ENCODE measurements at places on chromosomes 5 and 9.
A peak's percentile ranks its signal among the peaks of the same experiment; 100 is the strongest.

DNA sequence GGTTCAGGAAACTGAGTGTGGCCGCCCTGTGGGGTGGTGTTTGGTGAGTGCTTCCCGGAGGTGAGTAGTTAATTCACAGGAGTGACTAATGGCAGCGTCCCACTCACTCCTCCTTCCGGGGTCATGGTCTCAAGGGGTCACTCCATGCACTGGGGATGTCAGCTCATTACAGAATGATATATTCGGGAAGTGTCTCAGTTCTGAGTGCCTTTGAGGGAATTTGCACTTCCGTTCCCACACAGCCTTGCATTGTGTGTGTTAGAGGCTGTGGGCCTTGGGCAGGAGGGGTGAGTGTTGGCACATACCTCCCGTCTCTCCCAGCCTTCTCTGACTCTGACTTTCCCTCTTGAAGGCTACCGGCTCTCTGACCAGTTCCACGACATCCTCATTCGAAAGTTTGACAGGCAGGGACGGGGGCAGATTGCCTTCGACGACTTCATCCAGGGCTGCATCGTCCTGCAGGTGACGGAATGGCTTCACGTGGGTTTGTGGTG, 10.5 kb upstream of the AHRR start:
- no peak for DNase-seq

DNA sequence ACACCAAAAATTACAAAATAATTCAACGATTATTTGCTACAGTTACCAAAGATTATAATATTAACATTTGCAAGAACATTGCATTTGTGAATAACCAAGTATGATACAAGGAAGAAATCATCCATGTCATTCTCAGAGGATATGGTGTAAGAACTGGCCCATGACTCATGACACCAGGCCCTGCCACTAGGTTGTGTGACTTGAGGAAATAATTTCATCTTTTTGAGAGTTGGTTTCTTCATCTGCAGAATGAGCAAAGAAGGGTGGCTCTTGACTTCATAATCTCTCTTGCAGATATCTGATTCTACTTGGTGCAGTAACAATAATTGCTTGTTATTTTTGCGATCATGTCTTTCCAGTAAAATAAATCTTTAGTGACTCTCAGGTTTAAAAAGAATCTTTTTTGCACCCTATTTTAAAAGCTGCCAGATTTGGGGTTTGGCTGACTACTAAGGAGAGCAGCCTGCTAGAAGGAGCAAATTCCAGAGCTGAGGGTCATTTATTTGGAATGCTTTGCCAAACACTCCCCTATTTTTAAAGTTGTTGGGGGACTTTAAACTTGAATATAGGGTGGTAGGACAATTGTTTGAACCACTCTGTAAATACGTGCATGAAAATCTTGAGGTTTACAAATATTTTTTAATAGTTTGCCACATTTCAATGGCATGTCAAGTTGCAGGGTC, 23.5 kb downstream of the ITGA1 start:
- no peak for DNase-seq

- no peak for DNase-seq
Measured at GRCh38 chr5:112006721-112007120, 249.7 kb upstream of the NREP start.

GRCh38 chr5:16550316-16550952, 66.4 kb downstream of the RETREG1 start:
- no peak for DNase-seq

- DNase-seq, result peak; percentile 8
Measured at GRCh38 chr5:16552666-16553343, 64.0 kb downstream of the RETREG1 start.

GRCh38 chr9:13904746-13905145, 409.2 kb downstream of the NFIB start:
- DNase-seq, result no peak

- no peak for DNase-seq
Measured at GRCh38 chr5:77921094-77921768, 145.1 kb upstream of the TBCA start.

DNA sequence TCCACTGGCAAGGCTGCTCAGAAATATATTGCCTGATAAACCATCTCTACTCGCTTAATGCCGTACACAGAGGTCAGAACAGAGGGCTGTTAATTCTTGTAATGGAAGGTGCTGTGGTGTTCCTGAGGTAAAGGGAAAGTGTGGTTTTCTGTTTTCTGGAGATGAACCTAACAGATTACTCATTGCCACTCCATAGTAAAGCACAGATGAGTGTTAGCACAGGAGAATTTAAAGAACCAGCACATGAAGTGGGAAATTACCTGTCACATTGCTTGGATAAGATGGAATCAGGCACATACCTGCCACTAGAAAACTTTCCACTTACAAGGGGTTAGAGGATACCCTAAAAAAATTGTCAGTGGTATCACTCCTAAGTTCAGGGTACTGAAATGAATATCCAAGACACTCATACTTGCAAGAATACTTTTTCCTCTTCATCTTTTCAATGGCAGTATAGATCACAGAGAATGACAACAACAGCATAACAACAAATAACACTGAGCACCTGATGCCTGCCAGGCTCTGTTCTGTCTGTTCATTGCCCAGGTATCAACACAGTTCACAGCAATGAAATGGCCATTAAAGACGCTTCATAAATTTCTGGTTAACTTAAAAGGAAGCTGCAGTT, 152.9 kb upstream of the GNA14 start:
- DNase-seq, result no peak

DNA sequence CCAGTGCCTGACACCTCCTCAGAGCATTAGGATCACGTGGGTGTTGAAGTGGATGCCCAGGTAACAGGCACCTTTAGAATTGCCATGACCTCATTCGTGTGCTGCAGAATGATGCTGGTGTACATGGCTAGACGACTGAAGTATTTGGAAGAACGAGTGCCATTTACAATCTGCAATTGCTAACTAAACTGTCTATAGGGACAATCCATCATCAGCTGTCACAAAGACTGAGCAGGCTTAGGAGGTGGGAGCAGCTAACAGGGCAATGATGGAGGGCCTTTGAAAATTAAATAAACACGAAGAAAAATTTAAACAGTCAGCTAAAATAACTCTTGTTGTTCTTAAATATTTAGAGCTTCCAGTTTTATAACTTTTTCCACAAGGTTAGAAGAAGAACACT, 375.8 kb downstream of the GADD45G start:
- no peak for DNase-seq

GRCh38 chr5:84191281-84191680, 193.4 kb downstream of the EDIL3 start:
- DNase-seq, result no peak

DNA sequence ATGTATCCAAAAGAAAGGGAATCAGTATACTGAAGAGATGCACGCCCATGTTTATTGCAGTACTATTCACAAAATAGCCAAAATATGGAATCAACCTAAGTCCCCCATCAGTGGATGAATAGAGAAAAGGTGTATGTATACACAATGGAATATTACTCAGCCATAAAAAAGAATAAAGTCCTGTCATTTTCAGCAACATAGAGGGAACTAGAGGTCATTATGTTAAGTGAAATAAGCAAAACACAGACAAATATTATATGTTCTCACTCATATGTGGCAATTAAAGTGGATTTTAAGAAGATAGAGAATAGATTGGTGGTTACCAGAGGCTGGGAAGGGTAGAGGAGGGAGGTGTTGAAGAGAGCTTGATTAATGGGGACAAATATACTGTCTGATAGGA, 88.6 kb downstream of the NIPBL start:
- DNase-seq, result no peak

DNA sequence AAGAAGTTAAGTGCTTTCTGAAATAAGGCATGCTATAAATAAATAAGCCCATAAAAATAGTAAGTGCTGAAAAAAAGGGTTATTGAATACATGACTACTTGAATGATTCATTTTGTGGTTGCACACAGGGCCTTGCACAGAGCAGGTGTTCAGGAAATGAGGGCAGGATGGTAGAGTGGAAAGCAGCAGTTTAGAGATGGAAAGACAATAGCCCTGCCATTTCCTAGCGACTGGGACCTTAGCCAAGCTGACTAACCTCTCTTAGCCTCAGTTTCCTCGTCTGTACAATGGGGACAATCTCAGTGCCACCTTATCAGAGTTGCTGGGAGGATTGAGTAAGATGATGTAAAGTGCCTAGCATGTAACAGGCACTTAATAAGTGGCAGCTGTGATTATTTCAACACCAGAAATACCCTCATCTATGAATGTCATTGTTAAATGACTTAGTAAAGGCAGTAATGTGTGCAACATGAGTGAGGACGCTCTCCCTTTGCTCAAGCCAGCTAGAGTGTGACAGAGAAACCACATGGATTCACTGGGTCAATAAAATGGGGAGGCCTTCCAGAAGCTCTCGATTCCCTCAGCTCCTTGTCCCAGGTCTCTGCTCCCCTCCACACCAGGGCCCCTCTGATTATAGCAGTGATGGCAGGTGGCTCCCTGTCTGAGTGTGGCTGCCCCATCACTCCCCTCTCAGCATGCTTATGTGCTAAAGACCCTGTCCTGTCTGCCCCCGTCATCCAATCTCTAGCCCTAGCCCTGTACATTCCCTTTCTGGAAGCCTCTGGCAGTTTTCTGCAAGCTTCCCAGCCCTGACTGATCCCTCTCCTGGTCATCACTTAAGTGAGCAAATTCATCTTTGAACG, 16.0 kb upstream of the PHF19 start:
- no peak for DNase-seq

DNA sequence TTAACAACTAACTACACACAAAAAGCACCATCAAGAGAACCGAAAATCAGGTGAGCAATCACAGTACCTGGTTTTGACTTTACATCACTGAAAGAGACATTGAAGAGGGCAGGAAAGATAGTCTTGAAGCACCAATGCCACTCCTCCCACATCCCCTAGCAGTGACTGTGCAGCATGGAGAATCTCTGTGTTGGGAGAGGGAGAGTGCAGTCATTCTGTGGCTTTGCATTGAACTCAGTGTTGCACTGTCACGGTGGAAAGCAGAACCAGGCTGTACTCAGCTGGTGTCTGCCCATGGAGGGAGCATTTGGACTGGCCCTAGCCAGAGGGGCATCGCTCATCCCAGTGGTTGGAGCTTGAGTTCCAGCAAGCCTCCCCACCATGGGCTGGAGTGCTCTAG, 40.4 kb downstream of the C5 start:
- DNase-seq, result no peak

GRCh38 chr5:68274847-68275651, 59.5 kb downstream of the PIK3R1 start:
- DNase-seq, result no peak

- DNase-seq, result no peak
Measured at GRCh38 chr5:137847687-137848086, 20.0 kb upstream of the MYOT start.

DNA sequence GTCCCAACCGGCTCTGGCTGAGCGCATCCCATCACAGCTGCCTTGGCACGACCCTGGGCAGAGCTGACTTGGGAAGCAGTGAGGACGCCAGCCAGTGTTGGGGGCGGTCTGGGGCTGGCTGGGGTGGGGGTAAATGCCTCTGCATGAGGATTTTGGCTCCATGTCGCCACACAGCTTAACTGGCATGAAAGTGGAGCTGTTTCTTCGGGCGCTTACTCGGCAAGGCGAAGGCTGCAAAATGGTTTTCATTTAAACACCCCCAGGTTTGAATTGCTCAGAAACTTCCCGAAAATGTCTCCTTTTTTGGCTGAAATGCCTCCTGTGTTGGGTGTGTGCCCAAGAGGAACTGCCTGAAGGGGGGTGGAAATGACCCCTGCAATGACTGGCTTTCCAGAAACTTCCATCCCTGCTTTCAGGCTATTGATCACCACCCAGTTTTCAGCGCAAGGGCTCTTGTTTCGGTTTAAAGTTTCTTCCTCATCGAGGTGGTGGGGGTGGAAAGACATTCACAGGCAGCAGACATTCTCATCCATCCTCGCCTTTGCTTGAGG, 38.3 kb downstream of the PTGES start:
- DNase-seq, result no peak

- no peak for DNase-seq
Measured at GRCh38 chr9:17120203-17120602, 14.6 kb upstream of the CNTLN start.

- DNase-seq, result no peak
Measured at GRCh38 chr5:137357436-137357835, 141.7 kb downstream of the SPOCK1 start.

GRCh38 chr5:108420158-108420557, 38.3 kb upstream of the FBXL17 start:
- DNase-seq, result no peak

DNA sequence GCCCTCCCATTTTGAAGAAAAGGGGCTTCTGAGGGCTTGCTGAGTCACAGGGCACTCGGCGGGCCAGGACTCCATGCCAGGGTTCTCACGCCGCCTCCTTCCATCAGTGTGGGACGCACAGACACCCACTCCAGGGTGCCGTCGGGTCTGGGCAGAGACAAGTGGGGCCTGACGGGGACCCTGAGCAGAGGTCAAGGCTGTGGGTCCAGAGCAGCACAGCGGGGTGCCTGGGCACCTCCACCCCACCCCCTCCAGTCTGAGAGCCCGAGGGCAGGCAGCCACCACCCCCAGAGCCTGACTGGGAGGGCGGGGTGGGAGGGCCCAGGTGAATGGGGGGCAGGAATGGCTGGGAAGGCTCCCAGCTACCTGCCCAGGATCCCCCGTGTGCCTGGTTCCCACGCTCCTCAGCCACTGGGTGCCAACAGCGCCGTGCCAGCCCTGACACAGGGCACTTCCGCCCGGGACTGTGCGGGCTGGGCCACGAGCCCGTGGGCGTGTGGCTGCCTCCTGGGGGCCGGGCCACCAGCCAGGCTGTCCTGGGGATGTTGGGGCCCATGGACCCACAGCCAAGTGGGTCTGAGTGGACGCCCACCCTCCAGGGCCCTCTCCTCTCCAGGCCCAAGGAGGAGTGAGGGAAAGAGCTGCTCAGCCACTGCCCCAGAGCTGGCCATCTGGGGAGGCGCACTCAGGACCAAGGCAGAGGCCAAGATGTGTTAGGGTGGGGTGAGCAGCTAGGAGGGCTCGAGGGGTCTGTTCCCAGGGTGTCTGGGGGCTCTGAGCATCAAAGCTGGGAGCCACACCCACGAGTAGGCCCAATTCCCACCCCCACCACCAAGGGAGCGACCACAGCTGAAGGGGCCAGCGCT, 10.1 kb upstream of the NRARP start:
- no peak for DNase-seq

- DNase-seq, result no peak
Measured at GRCh38 chr5:143304836-143305475, 98.5 kb downstream of the NR3C1 start.

DNA sequence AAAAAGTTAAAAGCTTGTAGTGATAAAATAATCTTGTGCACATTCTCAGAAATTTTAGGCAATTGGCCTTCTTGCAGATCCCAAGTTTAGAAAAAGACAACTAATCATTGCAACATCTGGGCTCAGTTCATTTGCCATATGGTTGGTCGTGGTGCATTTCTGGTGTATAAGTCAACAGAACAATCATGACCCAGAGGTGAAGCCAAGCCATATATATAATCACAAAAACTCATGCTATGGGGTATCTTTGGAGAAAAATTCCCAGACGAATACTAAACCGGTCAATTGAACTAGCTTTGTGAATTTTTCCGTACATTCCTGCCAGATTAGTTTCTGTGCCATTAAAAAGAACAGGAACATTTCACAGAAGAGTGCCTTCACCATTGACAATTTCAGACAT, 50.3 kb downstream of the FYB1 start:
- DNase-seq, result no peak

- no peak for DNase-seq
Measured at GRCh38 chr5:148372166-148372725, 11.5 kb upstream of the FBXO38 start.

DNA sequence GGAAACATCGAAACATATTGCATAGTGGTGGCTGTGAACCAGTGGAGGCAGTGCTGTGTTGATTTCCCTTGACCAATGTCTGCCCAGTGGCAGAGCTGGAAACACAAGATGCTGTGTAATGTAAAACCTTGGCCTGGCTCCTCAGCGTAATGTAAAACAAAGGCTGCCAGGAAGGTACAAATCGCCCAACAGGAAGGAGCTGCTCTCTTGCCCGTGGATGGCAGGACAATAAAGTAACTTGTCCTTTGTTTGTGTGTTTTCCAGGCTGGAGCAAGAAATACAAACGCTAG, 143.4 kb downstream of the PALM2AKAP2 start:
- no peak for DNase-seq

All from effector CD8-positive, alpha-beta T cell (primary cell).